Natural killer cell treated with Interleukin-12 subunit alpha and Interleukin-12 subunit beta and Interleukin-15 and Interleukin-18, amount 100 ng/mL, for 72 hours (primary cell): ENCODE measurements at places on chromosomes 6 and 20.

DNA sequence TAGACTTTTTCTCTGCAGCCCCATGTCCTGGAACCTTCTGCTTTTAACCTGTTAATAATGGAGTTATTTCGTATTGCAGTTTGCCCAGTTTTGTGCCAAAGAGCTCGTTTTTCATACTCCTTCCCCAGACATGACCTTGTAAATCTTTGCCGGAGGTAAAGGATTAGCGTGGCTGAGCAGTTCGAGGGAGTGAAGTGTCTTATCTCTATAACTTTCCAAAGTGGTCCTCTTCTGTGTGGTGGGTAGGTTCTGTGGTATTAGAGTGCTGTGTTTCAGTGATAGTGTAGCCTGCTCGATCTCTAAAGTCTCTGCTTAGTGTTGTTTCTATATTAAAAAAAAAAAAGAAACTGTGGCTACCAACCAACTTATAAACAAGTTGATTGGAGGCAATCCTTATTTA, 67.5 kb downstream of the FARS2 start:
- DNase-seq = no peak

- no peak for DNase-seq
Measured at GRCh38 chr20:64247970-64248841, 7.3 kb upstream of the PCMTD2 start.

GRCh38 chr6:108564178-108564577, 3.5 kb downstream of the FOXO3 start:
- peak; percentile 62 for DNase-seq

GRCh38 chr6:69673298-69673697, 123.5 kb downstream of the LMBRD1 start:
- no peak for DNase-seq

DNA sequence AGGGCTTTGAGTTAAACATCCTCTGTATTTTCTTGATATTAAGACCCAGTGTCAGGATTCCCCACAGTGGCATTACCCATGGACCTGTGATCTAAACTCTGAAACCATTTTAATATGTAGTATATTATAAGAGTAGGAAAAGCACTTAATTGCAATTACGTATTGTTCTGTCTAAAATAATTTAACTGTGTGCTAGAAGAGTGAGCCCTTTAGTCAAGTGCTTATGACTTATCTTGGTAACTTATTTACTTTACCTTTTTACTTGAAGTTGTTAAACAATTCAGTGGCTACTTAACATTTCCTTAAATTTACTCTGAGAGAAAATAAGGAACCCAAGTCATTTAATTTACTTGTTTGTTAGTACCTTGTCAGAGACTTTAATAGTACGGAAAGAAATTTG, 173.6 kb downstream of the CDKAL1 start:
- no peak for DNase-seq

DNA sequence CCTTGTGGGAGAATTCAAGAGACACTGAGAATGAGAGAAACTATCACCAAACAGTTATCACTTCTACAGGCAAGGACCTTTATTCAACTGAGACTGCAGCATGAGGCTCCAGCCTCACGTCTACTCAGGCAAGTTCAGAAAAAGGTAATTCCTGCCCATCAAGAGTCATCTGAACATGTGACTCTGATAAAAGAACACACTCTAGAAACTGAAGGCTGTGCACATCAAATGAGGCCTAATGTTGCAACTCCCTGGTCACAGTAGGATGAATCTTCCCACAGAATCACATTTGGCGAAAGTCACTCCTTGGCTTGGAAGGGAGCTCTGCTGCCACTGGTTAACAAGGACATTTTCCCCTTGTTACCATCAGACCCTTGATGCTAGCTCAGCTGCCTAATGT, 71.2 kb upstream of the EMILIN3 start:
- no peak for DNase-seq

DNA sequence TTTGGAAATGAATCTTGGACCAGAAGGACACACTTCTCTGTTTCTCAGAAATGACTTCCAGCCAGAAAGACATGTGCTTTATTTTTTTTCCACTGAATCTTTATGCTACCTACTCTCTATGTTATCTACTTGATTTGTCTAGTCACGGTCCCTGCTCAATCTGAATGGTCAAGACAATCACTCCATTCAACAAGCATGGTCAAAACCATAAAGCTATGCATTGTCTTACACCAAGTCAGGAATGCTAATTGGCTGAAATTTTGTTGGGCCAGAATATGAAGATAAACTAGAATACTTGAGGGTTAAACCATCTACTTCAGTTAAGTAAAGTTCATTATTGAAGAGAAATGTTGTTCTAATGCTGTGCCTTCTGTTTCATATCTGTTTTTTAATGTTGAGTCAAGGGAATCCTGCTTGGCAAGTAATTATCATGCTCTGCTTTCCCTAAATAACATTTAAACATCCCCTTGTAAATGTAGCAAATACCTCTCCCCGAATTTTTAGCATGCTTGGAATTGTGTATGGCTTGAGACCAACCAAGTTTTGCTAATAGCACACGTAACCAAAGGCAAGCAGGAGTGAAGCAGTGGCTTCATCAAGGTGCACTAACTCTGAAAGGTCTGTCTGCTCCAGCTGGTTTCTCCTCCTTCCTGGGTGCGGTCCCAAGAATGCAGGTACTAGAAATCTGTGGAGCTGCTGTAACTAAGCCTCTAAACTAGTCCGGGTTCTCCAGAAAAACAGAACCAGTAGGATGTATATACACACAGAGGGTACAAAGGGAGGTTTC, 190.3 kb upstream of the CDYL start:
- DNase-seq = no peak

GRCh38 chr20:3358676-3359340, 48.7 kb downstream of the DNAAF9 start:
- DNase-seq = no peak

DNA sequence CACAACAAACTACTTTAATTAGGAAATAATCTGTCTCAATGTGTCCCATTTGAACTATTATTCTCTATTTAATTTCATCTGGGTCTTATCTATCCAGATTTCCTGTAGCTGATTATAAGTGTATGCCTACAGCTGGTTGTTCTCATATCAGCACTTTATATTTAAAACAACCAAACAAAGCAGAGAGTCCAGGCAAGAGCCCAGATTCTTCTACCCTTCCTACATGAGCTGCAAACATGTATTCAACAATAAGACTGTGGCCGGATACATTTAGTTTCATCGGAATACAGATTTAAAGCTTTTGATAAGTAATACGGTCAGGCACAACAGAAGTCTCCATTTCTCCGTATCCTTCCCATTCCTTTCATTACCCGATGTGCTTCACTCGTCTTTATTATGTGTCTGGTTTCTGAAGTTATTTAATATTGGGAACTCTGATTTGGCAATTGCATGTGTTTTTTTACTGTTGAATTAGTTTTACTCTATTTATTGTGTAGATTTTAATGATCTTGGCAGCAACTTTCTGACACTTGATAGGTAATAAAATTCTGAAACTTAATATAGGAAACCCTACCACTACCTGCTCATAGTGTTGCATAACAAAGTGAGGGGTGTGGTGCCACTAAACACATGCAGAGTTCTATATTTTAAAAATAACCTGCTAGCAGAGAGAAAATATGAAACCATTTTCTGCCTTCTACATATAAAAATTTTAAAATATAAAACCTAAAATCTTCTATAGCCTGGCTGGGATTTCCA, 653.5 kb upstream of the PTCHD4 start:
- no peak for DNase-seq

DNA sequence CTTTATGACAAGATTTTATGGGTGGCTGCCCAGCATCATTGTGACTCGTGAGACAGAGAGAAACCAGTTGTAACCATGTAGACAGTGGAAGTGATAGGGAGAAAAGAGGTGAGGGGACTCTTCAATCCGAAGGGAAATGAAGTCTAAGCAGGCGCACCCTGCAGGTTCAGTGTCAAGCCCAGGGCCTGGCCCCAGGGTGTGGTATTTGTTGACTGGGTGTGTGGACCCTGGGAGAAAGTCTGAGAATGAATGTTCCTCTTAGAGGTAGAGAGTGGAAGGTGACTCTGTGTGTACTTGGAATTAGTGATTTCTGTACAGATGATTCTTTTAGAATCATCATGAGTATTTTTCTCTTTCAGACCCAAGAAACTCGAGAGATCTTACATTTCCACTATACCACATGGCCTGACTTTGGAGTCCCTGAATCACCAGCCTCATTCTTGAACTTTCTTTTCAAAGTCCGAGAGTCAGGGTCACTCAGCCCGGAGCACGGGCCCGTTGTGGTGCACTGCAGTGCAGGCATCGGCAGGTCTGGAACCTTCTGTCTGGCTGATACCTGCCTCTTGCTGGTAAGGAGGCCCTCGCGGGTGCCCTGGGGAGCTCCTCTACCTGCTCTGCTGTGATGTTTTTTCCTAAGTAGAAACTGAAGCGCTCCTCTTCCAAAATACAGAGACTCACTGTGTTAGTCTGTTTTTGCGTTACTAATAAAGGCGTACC, 68.0 kb downstream of the PTPN1 start:
- no peak for DNase-seq

DNA sequence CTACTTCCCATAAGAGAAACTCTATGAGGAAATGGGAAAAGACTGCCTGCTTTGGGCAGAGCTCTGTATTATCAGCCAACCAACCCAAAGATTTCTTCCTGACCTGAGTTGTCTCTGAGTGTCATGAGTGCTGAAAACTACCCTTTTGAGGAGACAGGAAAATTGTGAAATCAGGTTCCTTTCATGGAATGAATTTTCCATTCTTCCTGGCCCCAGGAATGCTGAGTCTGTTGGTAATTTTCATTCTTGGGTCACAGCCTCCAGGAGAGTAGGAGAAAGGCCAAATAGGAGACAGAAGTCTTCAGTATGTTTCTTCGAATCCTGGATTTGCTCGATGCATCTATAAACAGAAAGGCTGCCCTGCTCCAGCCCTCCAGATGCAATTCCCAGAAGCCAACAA, 53.6 kb downstream of the SCML4 start:
- no peak for DNase-seq

DNA sequence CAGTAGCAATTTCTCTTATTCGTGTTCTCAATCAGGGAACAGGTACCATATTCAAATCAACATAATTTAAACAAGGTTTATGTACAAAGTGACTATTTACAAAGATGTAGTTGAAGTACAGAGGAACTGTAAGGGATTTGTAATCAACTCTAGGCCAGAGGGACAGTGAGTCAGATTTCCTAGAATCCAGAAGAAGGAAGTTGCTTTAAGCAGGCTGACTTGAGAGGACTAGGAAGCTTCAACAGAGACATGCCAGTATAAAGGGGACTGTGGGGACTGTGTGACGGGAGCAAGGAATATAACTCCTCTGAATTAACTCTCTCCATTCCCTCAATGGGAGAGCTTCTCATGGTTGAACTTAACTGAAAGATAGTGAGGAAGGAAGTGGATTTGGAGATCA, 427.4 kb upstream of the JAG1 start:
- DNase-seq = no peak

DNA sequence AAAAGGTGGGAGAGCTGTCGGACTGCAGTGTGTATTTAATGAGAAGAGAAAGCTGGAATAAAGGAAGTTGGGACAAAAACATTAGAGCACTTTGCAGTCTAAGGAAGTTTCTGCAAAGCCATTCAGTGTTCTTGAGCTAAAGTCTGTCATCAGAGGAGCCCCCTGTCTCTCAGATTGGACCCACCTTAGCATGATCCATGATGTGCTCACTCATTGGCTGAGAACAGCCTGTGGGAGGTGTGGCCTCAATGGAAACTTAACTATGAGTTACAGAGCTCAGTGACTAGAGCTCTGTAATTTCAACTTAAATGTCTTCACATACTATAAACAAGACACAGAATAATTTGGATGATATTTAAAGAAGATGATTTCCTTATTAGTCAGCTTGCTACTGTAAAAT, 437.0 kb downstream of the BTBD3 start:
- no peak for DNase-seq

DNA sequence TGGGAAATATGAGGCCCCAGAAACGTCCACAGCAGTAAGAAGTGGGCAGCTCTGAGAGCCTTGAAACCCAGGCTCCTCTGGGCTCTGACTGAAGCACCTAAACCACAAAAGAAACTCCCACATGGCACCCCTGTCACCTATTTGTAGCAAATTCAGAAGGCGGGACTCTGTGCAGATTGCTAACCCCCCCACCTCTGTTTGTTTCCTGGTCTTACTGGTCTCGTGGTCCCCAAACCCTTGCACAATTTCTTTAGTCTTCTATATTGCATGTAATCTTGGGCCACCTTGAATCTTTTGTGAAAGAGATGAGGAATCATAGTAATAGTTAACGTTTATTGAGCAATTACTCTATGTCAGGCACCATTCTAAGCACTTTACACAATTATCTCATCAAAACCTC, 154.3 kb downstream of the PREX1 start:
- DNase-seq = peak; percentile 68

DNA sequence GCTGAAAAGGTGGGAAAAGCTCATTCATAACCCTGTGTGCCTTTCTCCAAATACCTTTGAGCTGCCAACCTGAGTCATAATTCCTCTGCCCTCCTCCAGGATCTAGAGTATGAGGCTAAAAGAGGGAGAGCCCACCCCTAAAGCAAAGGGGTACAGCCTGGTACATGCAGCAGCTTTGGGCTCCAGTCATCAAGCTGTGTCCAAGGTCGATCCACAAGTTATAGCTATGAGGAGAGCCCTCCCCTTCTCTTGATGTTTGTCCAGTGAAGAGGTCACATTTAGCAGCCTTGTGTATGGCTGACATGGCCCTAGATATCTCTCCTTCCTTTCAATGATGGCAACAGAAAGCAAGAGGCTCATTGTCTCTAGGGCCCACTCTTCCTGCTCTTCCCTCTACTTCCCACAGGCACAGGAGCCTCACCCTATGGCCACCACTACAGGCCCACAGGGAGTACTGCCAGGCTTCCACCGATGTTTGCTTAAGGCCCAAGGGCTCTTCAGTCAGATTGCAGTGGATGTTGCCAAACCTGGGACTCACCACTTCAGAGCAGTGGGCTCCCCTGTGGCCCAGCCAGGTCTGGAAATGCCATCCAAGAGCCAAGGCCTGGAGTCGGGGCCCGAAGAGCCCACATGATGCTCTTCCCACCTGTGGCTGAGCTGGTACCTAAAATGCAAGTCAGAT, 176.8 kb downstream of the CD83 start:
- no peak for DNase-seq

- no peak for DNase-seq
Measured at GRCh38 chr20:40678286-40678875, 10.7 kb downstream of the MAFB start.

GRCh38 chr6:158316022-158316421, 3.8 kb downstream of the TULP4 start:
- DNase-seq = no peak

DNA sequence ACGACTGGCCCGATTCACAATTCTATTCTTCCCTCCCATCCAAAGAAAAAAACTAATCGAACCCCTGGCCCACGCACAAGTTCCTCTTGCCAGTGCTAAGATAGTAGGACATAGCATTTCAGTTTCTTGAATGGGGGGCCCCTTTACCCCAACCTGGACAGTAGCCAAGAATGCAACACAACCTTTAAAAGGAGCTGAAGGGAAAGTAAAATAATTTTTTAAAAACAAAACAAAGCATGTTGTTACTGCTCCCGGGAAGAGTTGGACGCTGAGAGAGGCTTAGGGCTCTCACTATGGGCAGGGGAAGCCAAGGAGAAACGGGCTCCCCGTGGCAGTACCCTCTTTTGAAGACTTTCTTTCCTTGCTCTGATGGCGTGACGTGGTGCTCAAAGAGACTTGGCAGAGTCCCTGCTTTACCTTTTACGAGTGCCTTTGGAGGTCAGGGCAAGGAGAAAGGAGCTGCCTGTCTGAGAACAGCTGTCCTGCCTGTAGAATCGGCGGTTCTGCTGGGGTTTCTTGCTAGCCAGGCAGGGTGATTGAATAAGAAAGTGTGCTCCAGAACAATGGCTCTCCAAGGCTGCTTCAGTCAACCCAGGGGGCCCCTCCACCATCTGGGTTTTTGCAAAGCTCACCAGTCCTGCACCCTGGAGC, 5.8 kb downstream of the TFAP2C start:
- DNase-seq = no peak

GRCh38 chr20:56222945-56223344, 25.6 kb upstream of the MC3R start:
- no peak for DNase-seq
